ENCODE measurements at places on chromosomes 6 and 20.

GRCh38 chr20:58986286-58986967, 5.4 kb downstream of the NELFCD start:
- no peak for DNase-seq

- no peak for DNase-seq
These were observed 150.4 kb downstream of the PCSK2 start for GRCh38 chr20:17377231-17377630.

GRCh38 chr6:144659202-144660182, 374.4 kb downstream of the UTRN start:
- DNase-seq, result no peak

DNA sequence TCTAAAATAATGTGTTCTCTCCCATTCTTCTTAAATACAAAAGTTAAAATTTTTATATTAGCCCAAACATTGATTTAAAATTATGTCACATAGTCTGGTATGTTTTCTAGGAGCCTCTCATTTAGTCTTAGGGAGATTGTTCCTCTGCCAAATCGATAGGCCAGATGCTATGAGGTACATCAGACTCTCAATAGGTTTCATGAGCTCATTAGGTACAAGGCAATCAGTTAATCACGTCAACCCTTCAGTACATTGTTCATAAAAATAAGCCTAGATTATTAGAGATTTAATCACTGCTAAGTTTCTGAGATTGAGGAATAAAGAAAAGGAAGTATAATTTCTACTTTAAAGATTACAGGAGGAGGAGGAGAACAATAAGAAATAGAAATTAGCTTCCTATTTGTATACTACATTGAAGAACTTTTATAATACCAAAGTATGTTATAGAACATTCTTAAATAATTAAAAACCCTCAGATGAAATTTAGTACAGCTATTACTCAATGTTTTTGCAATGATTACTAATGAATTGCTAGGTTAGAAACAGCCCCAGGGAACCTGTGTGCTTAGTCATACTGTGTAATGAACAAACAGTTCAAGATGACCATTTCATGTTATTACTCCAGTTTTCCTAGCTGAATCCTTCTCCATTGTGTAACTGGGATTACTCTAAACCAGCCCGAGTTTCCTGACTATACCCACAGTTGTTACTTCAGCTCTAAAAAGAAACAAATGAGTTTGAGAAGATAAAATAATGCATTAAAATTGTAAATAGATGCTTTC, 117.0 kb downstream of the BMP5 start:
- DNase-seq, result no peak

- DNase-seq, result no peak
These were observed 21.3 kb downstream of the SPATA2 start for GRCh38 chr20:49894073-49894470.

DNA sequence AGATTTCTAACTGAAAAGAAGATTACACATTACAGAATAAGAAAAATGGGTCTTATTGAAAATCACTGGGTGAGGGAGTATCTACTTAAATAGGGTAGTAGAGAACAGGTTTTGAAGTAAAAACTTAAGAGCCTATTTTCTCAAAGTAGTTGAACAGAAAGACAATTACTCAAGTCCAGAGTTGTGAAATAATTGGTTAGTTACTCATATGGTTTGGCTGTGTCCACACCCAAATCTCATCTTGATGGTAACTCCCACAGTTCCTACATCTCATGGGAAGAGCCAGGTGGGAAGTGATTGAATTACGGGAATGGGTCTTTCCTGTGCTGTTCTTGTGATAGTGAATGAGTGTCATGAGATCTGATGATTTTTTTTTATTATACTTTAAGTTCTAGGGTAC, 1035.3 kb upstream of the GJE1 start:
- DNase-seq, result no peak

DNA sequence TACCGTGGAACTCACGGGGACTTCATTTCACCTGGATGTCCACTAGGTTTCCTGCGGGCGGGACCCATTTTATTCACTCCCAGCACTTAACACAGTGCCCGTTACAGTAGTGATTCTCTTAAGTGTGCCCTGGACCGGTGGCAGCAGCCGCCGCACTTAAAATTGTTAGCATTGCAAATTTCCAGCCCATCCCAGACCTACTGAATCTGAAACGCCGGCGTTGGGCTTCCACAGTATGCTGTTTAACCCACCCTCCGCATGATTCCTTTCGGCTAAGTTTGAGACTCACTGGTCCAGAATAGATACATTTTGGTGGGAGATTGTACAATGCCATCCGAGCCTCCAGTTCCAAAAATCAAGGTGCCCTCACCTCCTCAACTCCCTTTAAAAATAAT, 967 bp downstream of the SMPDL3A start:
- DNase-seq, result no peak

GRCh38 chr20:21529863-21530262, 16.0 kb upstream of the NKX2-2 start:
- DNase-seq, result no peak

DNA sequence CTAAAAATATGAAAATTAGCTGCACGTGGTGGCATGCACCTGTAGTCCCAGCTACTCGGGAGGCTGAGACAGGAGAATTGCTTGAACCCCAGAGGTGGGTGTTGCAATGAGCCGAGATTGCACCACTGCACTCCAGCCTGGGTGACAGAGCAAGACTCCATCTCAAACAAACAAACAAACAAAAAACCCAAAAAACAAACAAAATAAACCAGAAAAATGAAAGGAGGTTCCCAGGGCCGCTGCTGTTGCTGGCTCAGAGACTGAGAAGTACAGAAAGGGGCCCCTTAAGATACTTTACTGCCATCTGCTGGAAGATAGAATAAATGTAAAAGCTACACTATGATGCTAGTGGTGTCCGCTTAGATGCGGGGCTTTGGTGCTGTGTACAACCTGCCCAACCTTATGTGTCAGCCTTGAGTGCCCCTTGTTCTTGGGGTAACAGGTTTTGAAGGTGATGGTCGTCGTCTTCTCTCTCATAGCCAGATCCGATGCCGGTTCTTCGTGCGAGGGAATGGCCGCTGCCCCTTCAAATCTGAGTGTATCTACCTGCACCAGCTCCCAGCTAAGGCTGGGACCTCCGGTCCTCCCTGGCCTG, 2.8 kb upstream of the FANCE start:
- DNase-seq, result no peak
